Stimulated activated CD8-positive, alpha-beta memory T cell treated with anti-CD3 and anti-CD28 coated beads, Interleukin-15, amount 100 ng/mL, for 48 hours (primary cell): ENCODE measurements at places on chromosomes 12 and 14.

GRCh38 chr12:46266382-46266791 lies 2.5 kb downstream of the SLC38A1 start:
- no peak for DNase-seq

DNA sequence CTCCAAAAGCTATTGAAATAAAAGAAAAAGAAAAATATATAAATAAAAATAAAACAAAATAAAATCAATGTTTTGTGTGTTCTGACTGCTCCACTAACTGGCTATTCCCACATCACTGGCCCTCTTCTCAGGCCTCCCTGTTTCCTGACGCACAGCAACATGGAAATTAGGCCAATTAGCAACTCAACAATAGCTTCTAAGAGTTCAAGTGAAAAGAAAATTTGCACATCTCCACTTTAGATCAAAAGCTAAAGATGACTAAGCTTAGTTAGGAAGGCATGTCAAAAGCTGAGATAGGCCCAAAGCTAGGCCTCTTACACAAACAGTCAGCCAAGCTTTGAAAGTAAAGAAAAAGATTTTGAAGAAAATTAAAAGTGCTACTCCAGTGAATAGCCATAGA lies 200.8 kb downstream of the DUSP6 start:
- DNase-seq = no peak

- no peak for DNase-seq
These were observed 89.8 kb downstream of the CRADD start for GRCh38 chr12:93766796-93767523.

DNA sequence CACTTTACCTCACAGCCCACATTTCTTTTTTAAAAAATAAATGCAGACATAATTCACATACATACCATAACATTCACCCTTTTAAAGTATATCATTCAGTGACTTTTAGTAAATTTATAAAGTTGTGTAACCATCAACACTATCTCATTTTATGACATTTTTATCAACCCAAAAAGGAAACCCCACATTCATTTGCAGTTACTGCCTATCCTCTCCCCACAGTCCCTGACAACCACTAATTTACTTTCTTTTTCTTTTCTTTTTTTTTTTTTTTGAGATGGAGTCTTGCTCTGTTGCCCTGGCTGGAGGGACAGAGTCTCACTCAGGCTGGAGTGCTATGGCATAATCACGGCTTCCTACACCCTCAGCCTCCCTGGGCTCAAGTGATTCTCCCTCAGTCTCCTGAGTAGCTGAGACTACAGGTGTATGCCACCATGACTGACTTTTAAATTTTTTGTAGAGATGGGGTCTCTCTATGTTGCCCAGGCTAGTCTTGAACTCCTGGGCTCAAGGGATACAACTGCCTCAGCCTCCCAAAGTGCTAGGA lies 1.5 kb upstream of the EP400 start:
- DNase-seq = no peak

GRCh38 chr12:13144266-13144828 lies 40.9 kb upstream of the GSG1 start:
- DNase-seq = no peak

DNA sequence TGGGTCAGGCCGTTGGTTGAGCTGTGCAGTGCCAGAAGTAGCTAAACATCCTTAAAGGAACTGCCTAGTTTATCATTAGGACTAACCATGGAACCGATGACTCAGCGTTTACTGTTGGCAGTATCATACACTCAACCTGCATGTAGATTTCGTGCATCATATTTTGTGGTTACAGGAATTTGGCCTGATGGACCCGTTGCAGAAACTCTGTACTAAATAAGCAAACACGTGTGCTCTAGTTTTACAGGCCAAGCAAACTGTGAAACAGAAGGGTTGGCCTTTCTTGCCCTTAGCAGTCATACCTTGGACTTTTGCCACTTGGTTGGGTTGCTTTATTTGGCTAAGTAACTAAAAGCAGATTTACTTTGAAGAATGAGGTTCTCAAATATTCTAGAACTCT lies 35.6 kb downstream of the DGLUCY start:
- no peak for DNase-seq

GRCh38 chr12:102232036-102232435 lies 34.4 kb upstream of the PMCH start:
- DNase-seq = no peak

GRCh38 chr12:98646294-98647090 lies 1.4 kb downstream of the APAF1 start:
- DNase-seq = no peak

DNA sequence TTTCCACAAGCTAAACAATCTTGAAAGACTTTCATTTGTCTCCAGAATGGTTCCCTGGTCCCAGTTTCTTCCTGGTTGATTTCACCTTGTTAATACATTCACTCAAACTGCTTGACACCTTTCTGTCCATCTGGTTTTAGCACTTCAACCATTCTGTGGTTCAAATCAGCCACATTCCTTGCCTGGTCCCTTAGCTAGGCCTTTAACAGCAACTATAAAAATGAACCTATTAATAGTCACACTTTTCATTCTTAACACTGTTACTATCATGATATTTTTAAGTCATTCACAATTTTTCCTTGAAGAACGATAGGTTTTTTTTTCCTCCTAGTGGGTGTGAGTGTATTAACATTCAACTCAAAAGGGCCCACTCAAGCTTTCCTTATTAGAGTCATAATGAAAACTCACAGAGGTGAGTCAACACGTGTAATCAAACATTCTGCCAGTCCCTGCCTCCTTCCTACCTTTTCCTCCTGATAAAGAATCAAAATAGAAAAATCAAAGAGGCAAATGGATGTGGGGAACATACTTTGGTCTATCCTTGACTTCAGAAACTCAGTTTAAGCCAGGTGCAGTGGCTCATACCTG lies 34.4 kb upstream of the CCNT1 start:
- no peak for DNase-seq

DNA sequence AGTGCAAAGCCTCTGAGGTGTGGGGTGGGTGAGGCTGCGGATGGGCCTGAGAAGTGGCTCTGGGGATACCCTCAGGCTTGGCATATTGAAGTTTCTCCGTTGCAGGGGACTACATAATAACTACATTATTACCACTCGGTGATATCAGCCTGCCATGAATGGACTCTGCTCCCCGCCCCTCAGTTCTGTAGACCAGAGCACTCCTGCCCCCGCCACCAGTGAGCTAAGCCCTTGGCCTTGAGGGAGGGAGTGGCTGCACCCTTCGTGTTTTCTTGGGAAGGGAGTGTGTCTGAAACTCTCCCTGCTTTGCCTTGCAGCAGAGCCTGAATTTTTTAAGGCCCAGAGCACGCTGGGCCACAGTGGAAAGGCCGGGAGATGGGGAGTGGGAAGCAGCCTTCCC lies 1.7 kb downstream of the ORAI1 start:
- DNase-seq = no peak

DNA sequence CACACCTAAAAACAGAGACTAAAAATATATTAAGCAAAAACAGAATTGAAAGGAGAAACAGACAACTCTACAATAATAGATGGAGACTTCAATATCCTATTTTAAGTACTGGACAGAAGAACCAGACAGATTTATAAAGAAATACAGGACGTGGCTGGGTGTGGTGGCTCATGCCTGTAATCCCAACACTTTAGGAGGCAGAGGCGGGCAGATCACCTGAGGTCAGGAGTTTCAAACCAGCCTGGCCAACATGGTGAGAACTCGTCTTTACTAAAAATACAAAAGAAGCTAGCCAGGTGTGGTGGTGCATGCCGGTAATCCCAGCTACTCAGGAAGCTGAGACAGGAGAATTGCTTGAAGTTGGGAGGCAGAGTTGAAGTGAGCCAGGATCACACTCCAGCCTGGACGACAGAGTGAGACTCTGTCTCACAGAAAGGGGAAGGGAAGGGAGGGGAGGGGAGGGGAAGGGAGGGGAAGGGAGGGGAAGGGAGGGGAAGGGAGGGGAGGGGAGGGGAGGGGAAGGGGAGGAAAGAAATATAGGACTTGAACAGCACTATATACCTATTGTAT lies 53.0 kb downstream of the CDK17 start:
- no peak for DNase-seq

DNA sequence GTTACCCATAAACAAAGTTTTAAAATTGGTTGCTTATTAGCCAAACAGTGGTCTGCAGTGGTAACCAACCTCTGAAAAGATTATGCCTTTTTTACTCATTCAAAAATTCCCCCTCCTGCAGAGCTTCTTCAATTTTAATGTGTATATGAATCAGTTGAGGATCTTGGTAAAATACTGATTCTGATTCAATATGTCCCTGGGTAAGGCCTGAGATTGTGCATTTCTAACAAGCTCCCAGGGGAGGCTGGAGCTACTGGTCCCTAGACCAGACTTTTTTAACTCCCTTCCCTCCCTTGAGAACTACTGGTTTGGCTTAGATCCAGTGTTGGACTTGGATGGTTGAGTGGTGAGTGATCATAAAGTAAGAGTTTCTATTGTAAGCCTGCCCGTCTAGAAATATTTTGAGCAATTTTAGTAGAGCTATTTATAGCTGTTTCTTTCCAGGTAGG lies 90.2 kb downstream of the FUT8 start:
- DNase-seq = no peak

DNA sequence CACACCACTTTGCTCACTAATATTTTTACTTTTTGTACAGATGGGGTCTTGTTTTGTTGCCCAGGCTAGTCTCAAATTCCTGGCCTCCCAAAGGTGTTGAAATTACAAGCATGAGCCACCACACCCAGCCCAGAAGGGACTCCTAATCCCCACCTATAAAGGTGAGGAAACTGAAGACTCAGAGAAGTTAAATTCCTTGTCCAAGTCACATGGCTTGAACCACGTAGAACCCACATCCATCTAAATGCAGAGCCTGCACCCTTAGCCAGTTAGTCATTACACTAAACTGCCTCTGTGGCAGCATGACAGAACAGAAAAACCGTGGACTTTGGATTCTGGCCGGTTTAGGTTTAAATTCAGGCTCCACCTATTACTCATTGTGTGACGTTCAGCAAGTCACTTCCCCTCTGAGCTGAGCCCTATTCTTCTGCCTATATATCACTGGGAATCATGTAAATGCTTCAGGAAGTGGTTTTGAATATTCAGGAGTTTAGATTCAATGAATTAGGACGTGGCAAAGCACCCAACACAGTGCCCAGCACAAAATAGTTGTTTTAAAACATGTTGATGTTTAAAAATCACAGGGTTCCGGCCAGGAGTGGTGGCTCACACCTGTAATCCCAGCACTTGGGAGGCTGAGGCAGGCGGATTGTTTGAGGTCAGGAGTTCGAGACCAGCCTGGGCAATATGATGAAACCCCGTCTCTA lies 3.0 kb upstream of the CORO1C start:
- no peak for DNase-seq

- DNase-seq = no peak
These were observed 67.2 kb downstream of the TBC1D30 start for GRCh38 chr12:64891629-64892028.

DNA sequence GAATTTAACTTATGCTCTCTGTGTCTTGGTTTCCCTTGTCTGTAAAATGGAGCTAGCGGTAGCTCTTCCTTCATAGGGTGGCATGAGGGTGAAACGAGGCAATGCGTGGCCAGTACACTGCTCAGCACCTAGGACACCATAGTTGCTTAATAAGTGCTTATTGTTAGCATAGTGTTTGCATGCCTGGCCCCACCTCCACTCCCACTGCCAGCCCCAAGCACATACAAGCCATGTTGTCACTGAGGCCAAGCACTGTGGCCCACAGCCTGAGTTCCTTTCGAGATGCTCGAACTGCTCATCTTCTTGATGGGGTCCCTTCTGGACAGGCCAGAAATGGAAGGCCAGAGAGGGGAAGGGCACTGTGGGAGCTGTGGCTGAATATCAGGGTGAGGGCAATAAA lies 839 bp downstream of the FICD start:
- no peak for DNase-seq

- DNase-seq = no peak
These were observed 42.7 kb upstream of the EAPP start for GRCh38 chr14:34582117-34582680.

GRCh38 chr12:45216230-45216982 lies 511 bp downstream of the ANO6 start:
- DNase-seq = peak; percentile 19

DNA sequence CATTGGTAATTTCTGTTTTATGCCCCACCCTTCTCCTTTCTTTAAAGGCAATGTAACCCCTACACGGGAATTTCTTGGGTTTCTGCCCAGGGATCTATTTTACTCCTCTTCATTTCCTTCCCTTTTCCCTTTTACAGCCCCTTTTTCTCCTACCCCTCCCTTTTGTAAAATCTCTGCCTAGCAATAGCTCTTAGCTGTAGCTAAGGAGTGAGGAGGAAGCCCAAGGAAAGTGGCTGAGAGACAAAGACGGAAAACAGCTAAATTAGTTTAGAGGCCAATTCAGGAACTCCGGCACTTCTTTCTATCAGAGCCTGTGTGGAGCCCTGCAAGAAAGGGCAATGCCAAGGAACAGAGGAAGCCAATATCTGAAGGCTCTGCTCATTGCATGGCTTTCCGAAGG lies 40.3 kb downstream of the SOCS2 start:
- DNase-seq = no peak

GRCh38 chr12:24398605-24399004 lies 449.1 kb upstream of the SOX5 start:
- DNase-seq = no peak
